Trophoblast cell (in vitro differentiated cells and primary cell): ENCODE measurements at places on chromosomes 7 and 10.

- peak; percentile 69 for DNase-seq
Measured at GRCh38 chr10:6678211-6678803, 98.2 kb upstream of the PRKCQ start.

DNA sequence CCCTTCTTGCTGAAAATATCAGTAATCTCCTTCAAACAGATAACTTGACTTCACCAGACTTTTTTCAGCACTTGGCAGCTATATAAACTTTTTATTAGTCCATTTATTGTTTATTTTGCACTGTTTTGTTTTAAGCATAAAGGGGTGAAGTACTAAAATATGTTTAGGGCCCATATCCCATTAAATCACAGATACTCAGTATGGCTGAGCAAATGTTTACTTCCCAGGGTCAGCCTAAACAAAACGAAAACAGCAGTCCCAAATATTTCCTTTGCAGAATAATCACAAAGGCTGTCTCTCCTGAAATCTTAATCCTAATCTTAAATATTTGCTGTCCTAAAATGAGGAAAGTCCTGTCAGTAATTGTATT is 649.6 kb downstream of the TNS3 start:
- DNase-seq = no peak

GRCh38 chr10:95759233-95759826 is 3.4 kb downstream of the ENTPD1 start:
- DNase-seq = no peak

GRCh38 chr7:107494884-107495283 is 25.0 kb downstream of the GPR22 start:
- no peak for DNase-seq

DNA sequence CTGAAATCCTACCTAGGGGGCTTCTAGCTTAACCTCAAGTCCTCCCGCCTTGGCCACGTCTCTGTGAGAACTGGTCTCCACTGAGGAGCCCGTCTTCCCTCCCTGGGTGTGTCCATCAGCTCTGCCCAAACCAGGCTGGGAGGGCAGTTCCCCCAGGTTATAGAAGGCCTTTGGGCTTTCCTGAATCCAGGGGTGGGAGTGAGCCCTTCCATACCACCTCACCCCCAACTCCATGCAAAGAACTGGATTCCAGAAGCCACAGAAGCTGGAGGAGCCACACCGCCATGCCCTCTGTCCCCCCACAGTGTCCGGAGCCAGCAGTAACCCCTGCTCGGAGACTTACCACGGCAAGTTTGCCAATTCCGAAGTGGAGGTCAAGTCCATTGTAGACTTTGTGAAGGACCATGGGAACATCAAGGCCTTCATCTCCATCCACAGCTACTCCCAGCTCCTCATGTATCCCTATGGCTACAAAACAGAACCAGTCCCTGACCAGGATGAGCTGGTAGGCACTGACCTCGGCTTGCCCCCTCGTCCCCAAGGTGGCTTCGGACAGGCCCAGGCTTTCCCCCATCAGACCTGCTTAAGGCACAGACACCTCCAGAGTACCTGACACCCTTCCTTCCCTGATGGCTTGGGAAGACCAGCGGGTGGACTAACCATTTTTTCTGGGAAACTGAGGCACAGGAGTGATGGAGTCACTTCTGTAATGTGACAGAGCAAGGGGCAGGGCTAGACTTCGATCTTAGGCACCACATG is 4.7 kb downstream of the CPA1 start:
- no peak for DNase-seq

DNA sequence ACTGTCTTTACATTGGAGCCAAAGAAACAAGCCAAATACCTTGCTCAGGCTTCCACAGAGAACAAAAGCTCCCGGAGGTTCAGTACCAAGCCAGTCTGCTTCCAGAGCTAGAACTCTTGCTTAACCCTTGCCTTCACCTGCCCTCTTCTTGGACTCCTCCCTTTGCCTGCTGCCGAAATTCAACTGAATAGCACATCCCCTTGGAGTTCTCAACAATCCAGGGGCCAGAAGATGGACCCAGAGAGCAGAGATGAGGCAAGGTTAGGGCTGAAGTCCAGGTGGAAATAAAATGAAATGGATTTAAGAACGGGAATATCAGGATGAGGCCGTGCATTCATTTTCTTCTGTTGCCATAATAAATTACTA is 876 bp upstream of the PIK3AP1 start:
- no peak for DNase-seq

DNA sequence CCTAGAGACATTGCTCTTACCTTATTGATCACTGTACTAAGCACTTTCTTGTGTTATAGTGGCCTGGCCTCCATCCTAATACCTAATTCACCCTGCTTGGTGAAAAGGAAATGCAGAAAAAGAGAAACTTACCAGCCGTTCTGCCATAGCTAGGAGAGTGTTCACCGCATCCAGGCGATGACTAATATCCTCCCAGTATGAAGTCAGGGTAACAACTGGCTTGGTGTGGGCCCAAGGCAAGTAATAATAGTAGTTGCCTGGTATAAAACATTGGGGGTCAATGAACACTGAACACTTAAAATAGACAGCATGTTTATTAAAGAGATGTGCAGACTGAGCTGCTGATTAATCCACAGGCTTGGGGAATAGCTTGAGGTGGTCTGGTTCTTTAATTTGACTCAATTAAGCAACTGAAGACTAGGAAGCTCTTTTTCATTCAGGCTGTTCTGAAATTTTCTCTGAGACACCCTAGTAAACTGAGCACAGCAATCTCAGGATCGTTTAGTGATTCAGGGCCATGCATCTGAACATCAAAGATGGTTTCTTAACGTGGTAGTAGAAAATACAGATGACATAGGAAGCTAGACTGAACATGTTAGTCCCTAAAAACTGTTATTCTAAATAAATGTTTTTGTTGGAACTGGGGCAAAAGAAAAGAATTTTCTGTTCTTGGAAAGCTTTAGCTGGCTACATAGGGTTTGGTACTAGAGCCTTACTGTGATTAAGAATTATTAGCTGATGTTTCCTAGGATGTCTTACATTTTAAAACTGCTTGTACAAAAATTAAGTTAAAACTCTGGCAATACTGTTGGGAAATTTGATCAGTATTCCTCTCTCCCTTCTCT is 102.2 kb downstream of the MYOF start:
- DNase-seq = no peak

DNA sequence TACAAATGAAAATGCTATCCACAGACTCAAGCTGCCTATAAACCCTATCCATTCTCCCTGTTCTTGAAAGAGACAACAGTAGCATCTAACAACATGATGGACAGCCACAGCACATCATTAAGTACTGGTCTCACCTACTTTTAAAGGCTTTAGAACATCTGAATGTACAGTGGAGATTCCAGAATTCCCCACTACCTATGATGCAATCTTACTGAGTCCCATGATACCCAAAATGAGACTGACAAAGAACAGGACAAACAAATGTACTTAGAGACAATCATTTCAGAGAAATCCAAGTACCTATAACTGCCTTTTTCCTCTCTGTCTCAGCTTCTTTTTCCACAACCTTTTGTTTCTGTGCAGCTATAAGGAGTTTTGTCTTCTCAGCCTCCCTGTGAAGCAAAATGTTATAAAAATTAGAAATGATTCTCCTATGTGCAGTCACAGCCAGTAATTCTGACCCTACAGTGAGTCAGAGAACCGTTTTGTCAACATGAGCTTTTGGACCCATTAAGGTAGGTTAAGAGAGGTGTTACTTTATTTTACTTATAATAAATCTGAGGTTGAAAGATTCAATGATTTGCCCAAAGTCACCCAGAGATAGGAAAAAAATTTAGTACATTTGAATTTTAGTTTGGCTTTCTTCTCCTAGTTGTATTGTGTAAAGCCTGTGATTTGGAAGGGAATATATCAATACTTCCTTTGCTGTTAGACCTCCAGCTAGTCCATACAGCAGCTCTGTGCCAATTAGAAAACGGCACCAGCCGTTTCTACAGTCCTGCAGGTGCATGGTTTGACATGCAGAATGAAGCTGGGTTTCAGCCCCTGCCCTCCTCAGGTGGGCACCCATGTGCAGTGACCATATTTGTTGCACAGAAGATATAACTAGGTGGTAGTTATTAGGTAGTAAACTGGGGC is 21.9 kb downstream of the ERLIN1 start:
- DNase-seq = no peak

DNA sequence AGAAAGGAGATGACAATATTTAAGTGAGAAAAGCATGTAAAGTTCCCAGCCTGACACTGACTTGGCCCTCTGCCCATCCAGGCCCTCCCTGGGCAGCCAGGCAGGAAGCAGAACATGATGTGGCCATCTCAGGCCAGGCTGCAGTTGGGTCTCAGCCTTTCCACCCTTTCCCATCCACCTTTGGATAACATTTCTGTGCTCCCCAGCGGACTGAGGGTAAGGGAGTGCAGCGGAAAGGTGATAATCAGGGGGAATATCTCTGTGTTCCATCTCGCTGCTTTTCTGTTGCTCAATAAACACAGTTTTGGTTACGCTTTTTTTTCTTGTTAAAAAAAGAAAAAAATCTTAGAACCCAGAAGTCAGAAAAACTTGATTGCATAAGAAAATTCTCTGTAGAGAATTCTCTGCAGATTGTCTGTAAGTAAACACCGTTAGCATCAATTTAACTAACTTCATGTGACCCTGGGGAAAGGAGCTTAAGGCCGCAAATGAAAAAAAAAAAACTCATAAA is 37.2 kb upstream of the TARP start:
- no peak for DNase-seq

GRCh38 chr7:111516612-111517011 is 45.7 kb downstream of the IMMP2L start:
- peak; percentile 0 for DNase-seq

- DNase-seq = no peak
Measured at GRCh38 chr7:118429141-118429540, 204.6 kb downstream of the ANKRD7 start.

DNA sequence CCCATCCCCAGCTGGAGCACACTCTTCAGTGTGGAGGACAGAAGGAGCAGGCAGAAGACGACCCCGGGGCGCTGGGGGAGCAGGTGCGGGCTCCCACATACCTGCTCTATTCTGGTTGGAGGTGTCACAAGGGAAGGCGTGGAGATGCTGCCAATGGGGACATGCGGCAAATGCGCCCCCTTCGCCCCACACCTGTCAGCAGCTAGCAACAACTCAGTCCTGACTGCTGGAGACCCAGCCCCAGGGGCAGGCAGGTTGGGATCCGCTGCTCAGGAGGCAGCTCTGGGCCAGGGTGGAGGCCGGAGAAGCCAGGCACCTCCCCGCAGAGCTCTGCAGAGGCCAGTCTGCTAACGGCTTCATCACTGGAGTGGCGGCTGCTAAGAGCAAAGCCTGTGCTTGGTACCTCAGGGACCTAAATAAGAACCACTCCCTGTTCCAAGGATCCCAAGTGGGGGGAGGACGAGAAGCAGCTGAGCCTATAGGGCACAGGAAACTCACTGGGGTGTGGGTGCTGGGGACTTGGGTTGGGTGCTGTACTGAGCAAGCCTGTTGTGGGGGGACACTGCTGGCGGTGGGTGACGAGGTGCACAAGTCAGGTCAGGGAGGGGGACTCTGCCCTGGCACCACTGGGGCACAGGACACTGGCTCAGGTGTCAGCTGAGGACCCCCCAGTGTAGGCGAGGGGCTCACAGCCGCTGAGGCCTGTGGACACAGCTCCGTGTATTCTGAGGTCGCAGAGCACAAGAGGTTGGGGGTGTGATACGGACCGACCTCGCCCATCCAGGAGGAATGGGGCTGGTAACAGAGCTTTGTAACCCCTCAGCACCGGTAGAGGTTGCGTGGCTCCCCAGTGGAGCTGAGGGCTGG is 19.2 kb upstream of the GPR146 start:
- DNase-seq = no peak

DNA sequence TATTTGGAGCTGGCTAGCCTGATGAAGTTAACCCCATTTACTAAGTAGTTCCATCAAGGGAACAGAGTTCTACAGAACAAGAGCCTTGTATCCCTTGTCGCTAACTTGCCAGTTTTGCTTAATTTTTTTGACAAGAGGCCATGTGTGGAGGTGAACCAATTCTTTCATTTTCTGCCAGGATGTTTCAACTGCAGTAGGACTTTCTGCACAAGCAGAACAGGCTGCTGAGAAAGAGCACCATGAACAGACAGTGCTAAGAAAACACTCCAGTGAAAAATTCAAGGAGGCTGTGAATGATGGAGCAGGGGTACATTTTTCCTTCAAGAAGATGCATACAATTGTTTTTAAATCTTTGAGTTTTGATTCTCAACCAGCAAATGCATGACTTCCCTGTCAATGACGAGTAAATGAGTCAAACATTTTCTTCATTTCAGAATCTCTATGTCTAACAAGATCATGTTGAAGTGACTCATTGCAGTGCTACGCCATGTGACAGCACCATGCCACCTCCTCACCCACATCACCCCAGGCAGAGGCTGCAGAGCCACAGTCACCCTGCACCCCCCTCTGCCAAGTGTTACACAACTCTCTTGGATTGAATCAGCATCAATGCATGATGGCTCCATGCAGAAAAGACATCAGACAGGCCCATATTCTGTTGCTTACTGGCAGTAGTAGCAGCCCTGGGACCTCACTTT is 193.1 kb downstream of the COBL start:
- DNase-seq = peak; percentile 91

DNA sequence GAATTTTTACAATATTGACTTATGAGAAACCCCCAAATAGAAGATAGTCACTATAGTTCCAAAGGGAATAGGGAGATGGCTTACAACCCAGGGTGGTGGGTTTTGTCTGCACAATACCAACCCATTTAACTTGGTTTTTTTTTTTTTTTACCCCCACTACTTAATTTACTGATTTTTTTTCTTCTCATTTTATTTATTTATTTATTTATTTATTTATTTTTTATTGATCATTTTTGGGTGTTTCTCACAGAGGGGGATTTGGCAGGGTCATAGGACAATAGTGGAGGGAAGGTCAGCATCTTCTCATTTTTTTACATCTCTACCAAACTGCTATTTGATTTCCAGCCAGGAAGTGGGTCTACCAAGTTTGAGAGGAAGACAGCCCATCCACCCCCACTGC is 77.9 kb downstream of the FAM204A start:
- DNase-seq = no peak

- DNase-seq = no peak
Measured at GRCh38 chr10:86580521-86580891, 58.9 kb upstream of the WAPL start.

DNA sequence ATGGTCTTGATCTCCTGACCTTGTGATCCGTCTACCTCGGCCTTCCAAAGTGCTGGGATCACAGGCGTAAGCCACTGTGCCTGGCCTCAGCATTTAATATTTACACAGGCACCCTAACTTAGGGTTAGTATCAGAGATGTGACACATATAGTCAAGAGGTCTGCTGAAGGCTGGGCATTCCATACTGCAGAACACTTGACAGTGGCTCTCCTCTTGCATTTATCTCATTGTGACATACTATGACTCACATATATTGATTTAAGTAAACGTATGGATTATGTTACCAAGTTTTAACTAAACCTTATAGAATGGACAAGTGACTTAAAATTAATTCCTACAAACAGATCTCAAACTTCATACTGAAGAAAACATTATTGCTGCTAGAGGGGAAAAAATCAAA is 36.6 kb downstream of the BRAF start:
- DNase-seq = no peak

DNA sequence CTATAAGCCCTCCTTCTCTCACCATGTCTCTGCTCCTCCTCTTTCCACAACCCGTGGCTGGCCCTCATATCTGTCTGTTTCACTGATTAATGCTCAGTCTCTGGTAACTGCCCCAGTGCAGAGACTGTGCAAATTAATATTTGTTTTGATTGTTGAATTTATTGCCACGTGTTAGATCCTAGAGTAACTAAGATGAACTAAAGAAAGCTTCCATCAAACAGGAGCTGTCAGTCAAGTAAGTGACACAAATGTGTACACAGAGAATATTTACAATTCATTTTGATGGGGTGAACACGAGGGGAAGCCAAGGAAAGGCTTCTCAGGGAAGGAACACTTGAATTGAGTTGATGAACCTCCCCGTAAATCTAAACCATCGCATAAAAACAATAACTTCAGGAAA is 182.5 kb downstream of the BAMBI start:
- DNase-seq = no peak

GRCh38 chr7:36736090-36736898 is 12.0 kb upstream of the AOAH start:
- DNase-seq = no peak
